ENCODE measurements at places on chromosomes 7 and 10.

- DNase-seq: no peak
Observed at GRCh38 chr7:50507898-50508470, 57.2 kb downstream of the DDC start.

DNA sequence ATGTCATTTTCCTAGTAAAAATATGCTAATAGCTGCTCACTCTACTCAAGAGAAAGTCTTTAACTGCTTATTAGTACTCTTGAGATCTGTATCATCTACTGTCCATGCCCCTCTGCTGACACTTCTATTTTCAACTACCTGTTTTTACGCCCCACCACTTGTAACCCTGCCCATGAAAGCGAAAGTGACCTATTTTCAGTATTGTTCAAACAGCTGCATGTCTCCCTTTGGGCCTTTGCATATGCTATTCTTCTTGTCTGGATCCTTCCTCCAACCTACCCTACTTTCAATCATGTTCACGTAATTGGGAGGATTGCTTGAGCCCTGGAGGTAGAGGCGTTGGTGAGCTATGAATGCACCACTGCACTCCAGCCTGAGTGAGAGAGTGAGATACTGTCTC lies 1481.3 kb downstream of the GATA3 start:
- no peak for DNase-seq

GRCh38 chr7:8169171-8169570 lies 92.8 kb downstream of the ICA1 start:
- DNase-seq: no peak

GRCh38 chr7:85456254-85456653 lies 269.4 kb upstream of the SEMA3D start:
- DNase-seq: no peak

GRCh38 chr7:91043186-91043585 lies 221.0 kb upstream of the FZD1 start:
- no peak for DNase-seq

DNA sequence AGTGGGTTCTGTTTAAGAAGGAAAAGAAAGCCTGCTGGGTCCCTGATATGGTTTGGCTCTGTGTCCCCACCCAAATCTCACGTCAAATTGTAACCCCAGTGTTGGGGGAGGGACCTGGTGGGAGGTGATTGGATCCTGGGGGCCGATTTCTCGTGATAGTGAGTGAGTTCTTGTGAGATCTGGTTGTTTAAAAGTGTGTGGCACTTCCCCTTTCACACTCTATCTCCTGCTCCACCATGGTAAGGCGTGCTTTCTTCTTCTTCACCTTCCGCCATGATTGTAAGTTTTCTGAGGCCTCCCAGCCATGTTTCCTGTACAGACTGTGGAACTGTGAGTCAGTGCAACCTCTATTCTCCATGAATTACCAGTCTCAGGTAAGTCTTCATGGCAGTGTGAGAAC lies 42.6 kb downstream of the INPP5A start:
- DNase-seq: no peak
